Glomerular endothelial cell (primary cell): ENCODE measurements at places on chromosomes 12 and 14. TPM values are rescaled to one million over a fixed set of nuclear protein-coding genes. Genes with fewer than 3 reads are reported as not detected.

Gene RIPK3
- total RNA-seq = 1.3 and 2.6 TPM in 2 replicates

Gene TCL1B
- total RNA-seq = not detected in 2 replicates

Gene CLEC6A
- total RNA-seq = not detected in 2 replicates

Gene IGFBP6
- 21.5 and 55.3 TPM in 2 replicates for total RNA-seq

Gene ACYP1
- total RNA-seq = 8.2 and 13.3 TPM in 2 replicates

DNA sequence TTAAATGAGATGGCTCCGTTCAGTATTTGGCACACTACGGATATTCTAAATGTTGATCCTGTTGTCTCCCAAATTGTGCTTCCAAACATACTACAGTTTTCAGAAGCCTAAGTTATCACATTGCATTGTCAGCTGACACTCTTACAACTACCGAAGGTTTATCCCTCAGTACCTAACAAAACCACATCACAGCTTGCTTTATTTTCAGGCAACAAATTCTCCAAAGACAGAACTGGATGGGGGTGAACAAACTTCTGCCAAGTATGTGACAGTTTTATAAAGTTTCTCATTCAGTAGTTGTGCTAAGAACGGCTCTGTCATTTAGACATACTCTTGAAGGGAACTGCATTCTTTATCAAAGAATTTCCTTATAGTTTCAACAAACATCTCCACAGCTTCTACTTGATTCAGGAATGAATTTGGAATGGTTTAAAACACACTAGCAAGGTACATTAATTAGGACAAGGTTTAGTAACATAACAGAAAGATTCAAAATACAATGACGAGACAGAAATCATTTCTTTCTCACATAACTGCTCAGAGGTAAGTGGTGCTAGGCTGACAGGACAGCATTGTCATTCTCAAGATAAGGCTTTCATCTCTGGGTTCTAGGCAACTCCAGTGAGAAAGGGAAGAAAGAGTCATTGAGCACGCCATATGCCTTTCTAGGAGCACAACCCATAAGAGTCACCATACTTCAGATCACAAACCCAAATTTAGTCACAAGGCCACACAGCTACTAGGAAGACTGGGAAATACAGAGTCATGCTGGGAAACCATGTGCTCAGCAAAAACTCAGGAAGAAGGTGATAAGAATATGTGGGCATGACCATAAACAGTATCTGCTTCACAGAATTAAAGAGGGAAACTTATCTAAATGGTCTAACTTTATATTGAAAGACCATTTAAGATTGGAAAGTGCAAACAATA lies 100.7 kb downstream of the DUSP6 start:
- no peak for DNase-seq

GRCh38 chr14:55389330-55389729 lies 22.3 kb downstream of the ATG14 start:
- no peak for DNase-seq

GRCh38 chr12:128626808-128627320 lies 196.9 kb downstream of the SLC15A4 start:
- no peak for DNase-seq

DNA sequence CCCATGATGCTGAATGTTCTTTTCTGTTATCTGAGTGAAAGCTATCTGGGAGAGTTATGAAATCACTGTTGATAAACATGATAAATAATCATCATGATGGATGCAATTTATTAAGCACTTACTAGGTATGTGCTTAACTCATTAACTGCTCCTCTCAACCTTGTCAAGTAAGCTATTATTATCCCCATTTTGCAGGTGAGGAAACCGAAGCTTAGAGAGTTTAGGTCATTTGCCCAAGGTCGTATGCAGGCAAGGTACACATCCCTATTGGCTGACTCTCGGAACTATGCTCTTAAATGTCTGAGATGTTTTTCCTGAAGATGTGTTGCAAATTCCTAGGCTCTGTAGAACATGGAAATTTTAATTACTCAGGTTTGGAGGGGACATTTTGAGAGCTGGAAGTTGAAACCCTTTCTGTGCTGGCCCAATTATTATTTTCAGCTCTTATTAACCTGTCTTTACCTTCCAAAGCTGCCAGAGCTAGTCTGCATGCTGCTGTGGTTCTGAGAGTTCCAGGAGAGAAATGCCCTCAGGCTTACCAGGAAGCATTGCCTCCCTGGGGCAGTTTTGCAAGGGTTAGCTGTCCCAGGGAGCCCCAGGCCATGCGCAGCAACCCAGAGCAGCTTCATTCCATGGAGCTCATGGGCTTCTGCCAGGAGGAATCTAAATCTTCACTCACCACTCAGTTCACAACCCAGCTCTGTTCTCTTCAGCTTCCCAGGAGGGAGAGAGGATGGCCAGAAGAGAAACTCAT lies 55.6 kb upstream of the OAS1 start:
- DNase-seq = no peak

- DNase-seq = no peak
Measured at GRCh38 chr12:132194556-132194955, 50.3 kb downstream of the NOC4L start.

DNA sequence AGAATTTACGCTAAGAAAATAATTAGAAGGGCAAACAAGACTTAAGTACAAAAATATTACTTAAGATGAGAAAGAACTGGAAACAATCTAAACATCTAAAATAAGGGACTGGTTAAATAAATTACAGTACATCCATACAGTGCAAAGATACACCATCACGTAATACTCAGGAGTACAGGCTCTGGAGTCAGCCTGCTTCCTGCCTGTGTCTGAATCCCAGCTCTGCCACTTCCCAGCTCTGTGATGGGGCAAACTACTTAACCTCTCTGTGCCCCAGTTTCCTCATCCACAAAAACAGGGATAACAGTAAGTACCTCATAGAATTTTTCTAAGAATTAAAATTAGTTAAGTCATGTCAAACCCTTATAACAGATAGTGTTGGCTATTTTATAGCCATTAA lies 36.0 kb downstream of the PPTC7 start:
- no peak for DNase-seq

- DNase-seq = peak; percentile 85
Measured at GRCh38 chr12:31874961-31875608, 84.1 kb upstream of the RESF1 start.

DNA sequence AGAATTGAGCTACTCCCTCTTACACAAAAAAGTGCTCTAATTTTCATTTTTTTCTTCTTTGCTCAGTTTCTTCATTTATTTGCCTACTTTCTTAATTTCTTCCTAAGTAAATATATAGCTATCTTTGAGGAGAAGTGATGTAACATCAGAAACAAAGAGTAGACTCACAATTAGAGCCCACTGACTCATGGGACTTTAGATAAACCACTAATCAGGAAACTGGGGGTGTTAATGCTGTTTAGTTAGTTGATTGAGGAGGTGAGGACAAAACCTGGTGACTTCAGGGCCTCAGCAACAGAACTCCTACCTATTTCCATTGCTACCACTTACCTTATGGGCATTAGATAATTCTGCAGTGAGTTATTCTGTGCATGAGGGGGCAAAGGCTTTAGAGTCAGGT lies 151.7 kb downstream of the MON2 start:
- no peak for DNase-seq

- no peak for DNase-seq
Measured at GRCh38 chr14:50083467-50084337, 32.7 kb downstream of the VCPKMT start.

- no peak for DNase-seq
Measured at GRCh38 chr12:16920451-16920850, 314.5 kb upstream of the LMO3 start.

DNA sequence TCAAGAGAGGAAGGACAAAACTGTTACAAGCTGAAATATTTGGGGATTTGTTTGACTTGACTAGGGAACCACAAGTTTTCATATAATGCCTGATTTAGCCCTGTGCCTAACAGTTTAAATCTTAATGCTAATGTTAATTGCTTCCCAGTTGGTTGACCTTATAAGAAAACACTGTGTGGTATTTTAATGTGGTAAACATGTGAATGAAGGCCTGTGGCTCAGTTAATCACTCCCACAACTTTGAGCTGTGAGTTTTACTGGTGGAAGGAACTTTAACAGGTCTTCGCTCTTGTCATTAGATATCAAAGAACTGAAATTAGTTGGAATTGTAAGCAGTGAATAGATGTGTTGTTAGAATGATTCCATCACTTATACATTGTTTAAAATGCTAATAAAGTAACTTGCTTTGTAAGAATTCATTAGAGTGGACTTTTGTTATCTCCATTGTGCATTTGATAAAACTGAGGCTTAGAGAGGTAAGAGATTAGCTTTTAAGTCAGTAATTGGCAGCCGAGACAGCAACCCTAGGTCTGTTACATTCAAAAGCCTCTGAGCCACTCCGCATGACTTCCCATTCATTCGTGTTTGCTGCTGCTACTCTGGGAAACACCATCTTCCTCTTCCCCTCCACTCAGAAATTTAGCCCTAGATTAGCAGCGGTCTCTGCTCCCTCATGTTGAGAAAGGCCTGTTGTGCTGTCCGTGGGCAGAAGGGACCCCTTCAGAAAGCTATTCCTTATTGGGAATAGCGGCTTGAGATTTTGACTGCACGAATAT lies 1.0 kb upstream of the TBK1 start:
- no peak for DNase-seq

- no peak for DNase-seq
Measured at GRCh38 chr12:124635316-124635715, 67.9 kb upstream of the NCOR2 start.

DNA sequence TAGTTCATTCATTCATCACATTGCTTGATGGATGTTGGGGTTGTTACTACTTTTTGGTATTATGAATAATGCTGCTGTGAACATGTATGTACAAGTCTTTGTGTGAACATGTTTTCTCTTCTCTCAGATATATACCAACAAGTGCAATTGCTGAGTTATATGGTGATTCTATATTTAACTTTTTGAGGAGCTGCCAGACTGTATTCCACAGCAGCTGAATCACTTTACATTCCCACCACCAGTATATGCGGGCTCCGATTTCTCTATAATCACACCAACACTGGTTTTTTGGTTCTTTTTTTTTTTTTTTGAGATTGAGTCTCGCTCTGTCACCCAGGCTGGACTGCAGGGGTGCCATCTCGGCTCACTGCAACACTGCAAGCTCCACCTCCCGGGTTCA lies 22.2 kb upstream of the PLEKHG6 start:
- DNase-seq = no peak

DNA sequence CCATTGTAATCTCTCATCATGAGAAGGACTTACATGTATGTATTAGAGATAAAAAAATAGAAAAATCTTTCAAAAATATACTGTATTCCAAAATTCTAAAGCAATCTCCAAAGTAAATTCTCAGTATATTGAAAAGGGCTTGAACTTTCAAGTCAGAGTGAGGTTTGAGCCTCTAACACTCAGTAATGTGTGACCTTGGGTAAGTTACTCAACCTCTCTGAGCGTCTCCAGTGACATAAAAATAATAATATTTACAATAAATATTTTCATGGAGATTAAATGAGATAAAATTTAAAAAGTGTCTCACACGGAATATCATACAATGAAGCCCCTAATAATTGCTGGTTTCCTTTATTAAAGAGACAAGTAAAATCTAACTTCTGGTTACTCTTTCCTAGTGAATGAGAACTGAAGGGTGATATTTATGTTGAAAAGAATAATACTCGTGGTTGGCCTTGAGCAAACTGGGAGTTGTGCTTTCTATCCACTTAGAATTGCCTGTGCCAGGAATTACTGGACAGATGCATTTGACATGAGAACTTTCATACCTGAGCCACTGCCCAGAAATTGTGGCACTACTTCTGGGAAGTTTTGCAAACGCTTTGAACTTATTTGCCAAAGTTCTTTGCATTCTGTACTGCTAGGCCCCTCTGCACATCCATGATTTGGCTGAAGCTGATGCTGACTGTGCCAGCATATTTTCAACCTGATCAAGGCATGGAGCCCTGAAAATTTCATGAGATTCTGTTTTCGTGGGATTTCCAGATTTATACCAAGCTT lies 933.7 kb downstream of the GALC start:
- DNase-seq = no peak

- DNase-seq = no peak
Measured at GRCh38 chr12:118061873-118062843, 1.2 kb upstream of the WSB2 start.
